ENCODE measurements at places on chromosomes 6 and 20. TPM values are rescaled to one million over a fixed set of nuclear protein-coding genes. Genes with fewer than 3 reads are reported as not detected.

DNA sequence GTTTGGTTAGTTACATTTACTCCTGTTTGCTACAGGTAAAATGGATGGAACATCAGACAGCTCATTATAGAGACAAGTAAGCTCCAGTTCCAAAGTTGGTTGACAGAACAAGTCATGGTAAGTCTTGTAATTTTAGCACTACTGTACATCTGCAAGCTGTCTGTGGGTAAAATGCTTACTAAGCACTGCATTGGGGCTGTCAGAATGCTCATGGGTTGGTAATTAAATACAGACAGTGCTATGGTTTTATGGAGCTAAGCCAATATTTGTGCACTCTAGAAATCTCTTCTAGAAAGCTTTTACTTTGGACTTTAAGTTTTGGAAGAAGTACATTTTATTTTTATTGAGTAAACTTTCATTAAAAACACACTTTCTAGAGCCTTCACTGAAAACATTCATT, 419.2 kb upstream of the MMS22L start:
- no peak overlapping the region for H3K4me3 ChIP-seq
- H3K27me3 ChIP-seq: peaks cover 2% of the 10 kb centered on the region
- H3K4me1 ChIP-seq: no peaks in the 10 kb centered on the region
- no peak overlapping the region for H3K27ac ChIP-seq
- DNase-seq: no peak

POU5F1 gene
- 88.7 TPM for total RNA-seq

- DNase-seq: no peak
- peaks cover 4% of the 10 kb centered on the region for H3K36me3 ChIP-seq
- no peaks in the 10 kb centered on the region for H3K27me3 ChIP-seq
- H3K27ac ChIP-seq: no peak overlapping the region
- H3K4me3 ChIP-seq: no peak overlapping the region
Measured at GRCh38 chr6:105300090-105300489, 102.8 kb downstream of the PREP start.

GRCh38 chr20:53411129-53411528, 182.5 kb downstream of the ZNF217 start:
- no peaks in the 10 kb centered on the region for H3K27me3 ChIP-seq
- DNase-seq: no peak
- peaks cover 4% of the 10 kb centered on the region for H3K4me1 ChIP-seq
- no peaks in the 10 kb centered on the region for H3K36me3 ChIP-seq
- H3K27ac ChIP-seq: no peak overlapping the region

RREB1 gene
- 57.6 TPM for total RNA-seq

ABRACL gene
- 117 TPM for total RNA-seq

GRCh38 chr20:9051508-9051907, 17.4 kb upstream of the PLCB4 start:
- no peak overlapping the region for H3K27ac ChIP-seq
- peaks cover 12% of the 10 kb centered on the region for H3K4me1 ChIP-seq
- no peak for DNase-seq
- H3K36me3 ChIP-seq: no peaks in the 10 kb centered on the region
- no peaks in the 10 kb centered on the region for H3K27me3 ChIP-seq
- no peak overlapping the region for H3K4me3 ChIP-seq

DNA sequence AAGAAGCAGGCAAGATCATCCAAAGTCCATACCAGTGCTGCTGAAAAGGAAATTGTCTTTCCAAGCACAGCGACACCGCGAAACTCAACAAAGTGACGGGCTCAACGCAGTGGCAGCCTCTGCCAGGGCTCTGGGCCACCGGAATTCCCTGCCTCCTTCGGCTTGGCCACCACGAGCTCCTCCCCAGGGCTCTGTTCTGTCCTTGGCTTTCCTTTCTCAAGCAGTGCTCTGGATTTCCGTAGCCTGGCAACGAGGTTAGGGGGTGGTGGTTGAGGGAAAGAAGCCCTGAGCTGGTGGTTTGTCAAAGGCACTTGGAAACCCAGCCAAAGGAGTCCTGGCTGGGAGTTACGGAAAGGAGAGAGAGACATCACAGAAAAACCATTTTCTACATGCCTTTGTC, 31.2 kb downstream of the PRR18 start:
- H3K4me1 ChIP-seq: peaks cover 8% of the 10 kb centered on the region
- no peak overlapping the region for H3K27ac ChIP-seq
- H3K27me3 ChIP-seq: peaks cover 6% of the 10 kb centered on the region
- H3K36me3 ChIP-seq: no peaks in the 10 kb centered on the region
- no peak overlapping the region for H3K4me3 ChIP-seq

DNA sequence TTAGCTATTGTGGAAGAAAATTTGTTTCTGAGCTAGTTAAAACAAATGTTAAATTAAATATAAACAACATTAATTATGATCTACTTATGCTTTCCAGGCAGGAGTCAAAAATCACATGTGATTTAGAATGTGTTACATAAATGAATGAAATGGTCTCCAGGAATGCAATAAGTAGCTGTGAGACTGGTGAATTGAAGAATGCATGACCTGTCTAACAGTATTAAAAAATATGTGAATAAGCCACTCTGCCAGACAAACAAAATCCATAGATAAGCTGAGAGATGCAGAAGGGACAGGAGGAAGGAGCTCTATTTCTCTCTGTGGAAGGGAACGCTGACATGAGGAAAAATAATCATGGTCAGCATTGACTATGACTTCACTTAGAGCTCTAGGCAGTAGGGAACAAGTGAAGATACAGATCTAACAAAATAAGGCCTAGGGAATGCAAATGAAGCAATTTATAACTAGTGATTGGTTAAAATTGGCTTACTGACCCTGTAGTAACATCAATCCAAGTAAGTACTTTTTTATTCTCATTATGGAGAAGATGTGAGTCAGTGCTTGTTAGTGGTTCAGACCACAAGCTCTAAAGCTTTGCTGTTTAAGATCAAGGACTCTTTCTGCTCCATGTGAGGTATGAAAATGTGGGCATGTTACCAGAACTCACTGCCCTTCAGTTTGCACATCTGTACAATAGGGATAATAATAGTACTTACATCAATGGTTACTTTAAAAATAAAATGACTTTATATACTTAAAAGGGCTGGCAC, 432.6 kb downstream of the MMUT start:
- H3K27me3 ChIP-seq: no peaks in the 10 kb centered on the region
- no peaks in the 10 kb centered on the region for H3K36me3 ChIP-seq
- no peak overlapping the region for H3K4me3 ChIP-seq
- H3K4me1 ChIP-seq: no peaks in the 10 kb centered on the region
- DNase-seq: no peak

DNA sequence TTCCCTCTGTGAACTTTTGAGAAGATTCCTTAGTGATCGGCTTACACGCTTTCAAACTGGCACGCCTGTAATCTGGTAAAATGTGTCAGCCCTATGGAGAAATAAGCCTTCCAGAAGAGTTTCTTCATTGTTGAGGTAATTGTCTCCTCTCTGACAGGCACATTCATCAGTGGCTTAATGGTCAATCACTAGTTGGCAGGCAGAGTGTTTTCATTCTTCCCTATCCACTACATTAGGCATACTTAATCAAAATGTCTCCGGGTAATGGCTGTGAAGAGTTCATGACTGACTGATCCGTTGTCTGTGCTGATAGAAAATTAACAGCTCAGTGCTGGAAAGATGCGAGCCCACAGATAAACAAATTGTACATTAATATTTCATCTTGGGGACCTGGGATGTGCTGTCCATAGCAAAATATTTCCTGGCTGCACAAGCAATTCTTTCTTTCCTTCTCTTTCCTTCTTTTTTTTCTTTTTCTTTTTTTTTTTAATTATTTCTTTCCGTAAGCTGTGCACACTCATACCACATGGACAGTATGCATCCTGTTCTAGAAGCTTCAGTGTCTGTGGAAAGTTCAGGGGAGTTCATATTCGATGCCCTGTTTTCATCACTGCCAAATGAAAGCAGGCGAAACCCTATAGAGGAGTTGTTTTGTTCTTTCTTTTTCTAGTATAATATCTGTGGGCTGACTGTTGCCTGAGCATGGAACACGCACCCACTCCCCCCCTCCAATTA, 31.4 kb downstream of the TSHZ2 start:
- H3K27me3 ChIP-seq: peaks cover 7% of the 10 kb centered on the region
- DNase-seq: no peak
- H3K36me3 ChIP-seq: no peaks in the 10 kb centered on the region
- H3K4me3 ChIP-seq: no peak overlapping the region
- H3K27ac ChIP-seq: no peak overlapping the region

- no peak overlapping the region for H3K27ac ChIP-seq
- H3K4me3 ChIP-seq: no peak overlapping the region
- peaks cover 10% of the 10 kb centered on the region for H3K36me3 ChIP-seq
- no peak for DNase-seq
Measured at GRCh38 chr6:73511796-73512195, 9.0 kb downstream of the EEF1A1 start.

DNA sequence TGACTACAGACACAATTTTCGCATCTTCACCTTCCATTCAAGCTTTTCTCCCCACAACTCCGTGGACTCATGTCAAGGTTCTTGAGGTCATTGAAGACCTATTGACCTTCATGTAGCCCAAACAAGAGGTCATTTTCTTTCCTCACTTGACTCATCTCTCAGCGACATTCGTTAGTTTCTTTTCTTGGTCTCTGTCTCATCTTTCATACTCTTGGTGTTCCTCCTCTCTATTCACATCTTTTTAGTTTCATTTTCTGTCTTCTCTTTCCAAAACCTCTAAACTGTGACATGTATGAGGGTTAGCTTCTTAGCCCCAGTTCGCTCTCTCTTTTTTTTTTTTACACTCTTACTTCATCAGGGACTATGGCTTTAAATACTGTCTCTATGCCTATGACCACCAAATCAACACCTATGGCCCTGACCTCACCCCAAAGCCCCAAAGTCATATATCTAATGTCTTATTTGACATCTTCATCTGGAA, 128.6 kb upstream of the BACH2 start:
- no peak for DNase-seq
- H3K4me3 ChIP-seq: no peak overlapping the region
- no peak overlapping the region for H3K27ac ChIP-seq
- peaks cover 1% of the 10 kb centered on the region for H3K27me3 ChIP-seq
- no peaks in the 10 kb centered on the region for H3K4me1 ChIP-seq
- H3K36me3 ChIP-seq: no peaks in the 10 kb centered on the region

DNA sequence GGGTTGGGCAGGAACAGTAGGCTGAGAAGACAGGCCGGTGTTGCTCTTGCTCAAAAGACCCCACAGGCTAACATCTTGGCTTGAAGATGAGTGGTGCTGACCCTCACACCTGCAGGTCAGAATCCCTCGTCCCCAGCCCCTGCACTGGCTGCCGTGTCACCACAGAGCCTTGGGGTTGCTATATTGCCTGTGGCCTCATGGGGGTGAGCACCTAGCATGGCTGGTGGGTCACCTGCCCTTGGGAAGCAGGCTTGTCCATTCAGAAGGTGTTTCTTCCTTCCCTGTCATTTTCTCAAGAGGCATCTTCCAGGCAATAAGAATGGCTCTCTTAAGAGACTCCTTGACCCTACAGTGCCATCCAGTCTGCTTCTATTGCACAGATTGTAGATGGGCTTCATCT, 7.7 kb downstream of the SLC22A16 start:
- H3K36me3 ChIP-seq: no peaks in the 10 kb centered on the region
- H3K27ac ChIP-seq: no peak overlapping the region
- H3K4me3 ChIP-seq: no peak overlapping the region
- peaks cover 4% of the 10 kb centered on the region for H3K27me3 ChIP-seq
- DNase-seq: no peak

DNA sequence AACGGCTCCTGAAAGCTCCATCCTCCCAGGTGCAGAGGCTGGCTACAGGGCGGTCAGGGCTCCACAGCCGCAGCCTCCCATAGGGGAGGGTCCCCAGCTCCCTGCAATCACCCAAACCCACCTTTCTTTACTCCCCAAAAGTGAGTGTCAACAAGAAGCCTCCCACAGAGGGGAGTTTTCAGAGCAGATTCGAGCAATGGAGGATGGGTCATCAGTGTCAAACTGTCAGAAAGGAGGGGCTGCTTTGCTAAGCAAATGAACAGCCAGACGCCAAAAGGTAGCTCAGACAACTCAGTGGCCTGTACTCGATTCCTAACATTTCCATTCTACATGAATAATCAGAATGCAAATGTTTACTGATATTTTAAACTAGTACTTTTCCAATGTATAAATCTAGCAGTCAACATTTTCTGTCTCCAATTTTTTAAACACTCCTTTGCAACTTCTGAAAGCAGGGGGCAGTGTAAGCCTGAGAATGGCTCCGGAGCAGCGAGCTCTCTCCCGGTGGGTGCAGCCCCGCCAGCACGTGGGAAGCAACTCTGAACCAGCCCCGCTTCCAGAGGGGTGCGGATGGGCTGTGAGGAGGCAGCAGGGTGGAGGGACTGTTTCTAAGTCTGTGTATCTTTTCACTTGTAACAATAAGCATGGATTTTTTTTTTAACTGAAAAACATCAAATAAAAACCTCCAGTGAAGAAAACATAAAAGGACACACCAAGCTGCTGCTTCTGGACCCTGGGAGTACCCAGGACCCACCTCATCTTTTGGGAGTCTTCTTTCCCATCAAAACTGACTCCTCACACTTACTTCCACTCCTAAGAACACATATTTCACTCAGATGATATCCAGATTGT, 54.9 kb downstream of the TAF4 start:
- no peak overlapping the region for H3K4me3 ChIP-seq
- H3K36me3 ChIP-seq: peaks cover 34% of the 10 kb centered on the region
- H3K4me1 ChIP-seq: peaks cover 5% of the 10 kb centered on the region
- DNase-seq: peak; percentile 65

NMBR gene
- not detected for total RNA-seq

- H3K4me3 ChIP-seq: peak overlapping the region; percentile 89
- no peak overlapping the region for H3K27ac ChIP-seq
- peaks cover 9% of the 10 kb centered on the region for H3K27me3 ChIP-seq
- DNase-seq: peak; percentile 46
- peaks cover 14% of the 10 kb centered on the region for H3K4me1 ChIP-seq
- peaks cover 17% of the 10 kb centered on the region for H3K36me3 ChIP-seq
Measured at GRCh38 chr20:32189691-32190615, 17.6 kb downstream of the PLAGL2 start.

GRCh38 chr20:24034820-24035219, 46.2 kb upstream of the GGTLC1 start:
- peaks cover 9% of the 10 kb centered on the region for H3K4me1 ChIP-seq
- no peak overlapping the region for H3K4me3 ChIP-seq
- peaks cover 1% of the 10 kb centered on the region for H3K27me3 ChIP-seq
- H3K27ac ChIP-seq: no peak overlapping the region
- DNase-seq: no peak
